ENCODE measurements at places on chromosomes 3 and 15.

DNA sequence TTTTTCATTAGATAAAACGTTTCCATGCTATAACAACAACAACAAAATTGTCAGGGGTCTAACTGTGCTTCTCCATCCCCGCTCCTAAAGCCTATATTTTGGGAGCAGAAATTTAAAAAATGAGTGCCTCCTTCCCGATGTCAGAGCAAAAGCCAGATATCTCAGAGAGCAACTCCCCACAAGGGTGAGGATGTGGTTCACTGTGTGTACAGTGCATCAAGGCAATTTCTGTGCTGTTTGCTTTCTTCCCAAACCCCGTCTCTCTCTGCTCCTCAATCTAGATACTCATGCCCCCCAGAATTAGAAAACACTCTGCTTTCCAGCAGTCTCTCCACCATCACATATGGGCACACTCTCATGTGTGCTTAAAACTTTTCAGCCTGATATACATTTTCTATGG is 76.7 kb upstream of the MBNL1 start:
- peak; percentile 6 for DNase-seq

DNA sequence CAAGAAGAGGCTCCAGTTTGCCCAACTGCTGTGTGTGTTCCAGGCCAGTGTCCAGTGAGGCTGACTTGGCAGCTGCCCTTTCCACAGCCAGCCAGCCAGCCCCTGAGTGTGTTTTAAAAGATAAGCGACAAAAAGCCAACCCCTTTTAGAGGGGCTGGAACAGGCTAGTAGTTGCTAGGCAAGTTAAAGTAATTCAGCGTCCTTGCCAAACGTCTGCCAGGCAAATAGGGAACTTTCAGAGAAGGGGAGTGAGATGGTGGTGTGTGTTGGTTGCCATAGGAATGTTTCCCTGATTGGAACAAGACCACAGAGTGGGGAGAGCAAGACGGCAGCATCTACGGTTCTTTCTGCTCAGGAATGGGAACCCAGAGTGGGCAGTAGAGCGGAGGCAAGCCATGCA is 86.3 kb downstream of the TMEM108 start:
- DNase-seq = peak; percentile 75

DNA sequence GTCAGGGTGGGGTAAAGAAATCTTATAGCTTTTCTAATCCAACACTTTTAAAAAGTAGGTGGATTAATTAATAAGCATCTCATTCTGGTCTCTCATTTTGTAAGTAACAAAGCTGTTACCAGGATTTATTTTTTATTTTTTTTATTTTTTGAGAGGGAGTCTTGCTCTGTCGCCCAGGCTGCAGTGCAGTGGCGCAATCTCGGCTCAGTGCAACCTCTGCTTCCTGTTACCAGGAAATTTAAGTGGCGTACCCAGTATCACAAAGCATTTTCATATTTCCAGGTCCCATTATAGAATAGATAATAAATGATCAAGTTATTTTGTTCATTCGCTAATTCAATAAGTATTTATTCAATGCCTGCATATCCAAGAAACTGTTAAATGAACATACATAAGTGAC is 13.2 kb downstream of the ALDH1A2 start:
- no peak for DNase-seq

DNA sequence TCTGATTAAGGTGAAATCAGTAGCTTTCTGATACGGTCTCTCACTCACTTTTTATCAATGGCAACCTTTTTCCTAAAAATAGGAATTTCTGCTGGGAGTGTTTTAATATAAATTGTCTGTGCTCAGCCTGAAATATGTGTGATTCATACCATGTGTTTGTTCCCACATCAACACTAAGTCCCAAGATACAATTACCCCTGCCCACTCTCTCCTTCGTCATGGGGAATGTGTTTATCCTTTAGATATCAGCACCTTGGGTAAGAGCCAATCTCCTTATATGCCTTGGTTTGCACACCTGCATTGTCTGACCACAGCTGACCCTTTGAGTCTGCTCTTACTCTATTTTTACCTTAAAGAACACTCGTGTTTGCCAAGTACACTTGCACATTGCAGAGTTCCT is 356.4 kb downstream of the LPP start:
- no peak for DNase-seq

GRCh38 chr3:52495777-52496602 is 852 bp downstream of the STAB1 start:
- no peak for DNase-seq

DNA sequence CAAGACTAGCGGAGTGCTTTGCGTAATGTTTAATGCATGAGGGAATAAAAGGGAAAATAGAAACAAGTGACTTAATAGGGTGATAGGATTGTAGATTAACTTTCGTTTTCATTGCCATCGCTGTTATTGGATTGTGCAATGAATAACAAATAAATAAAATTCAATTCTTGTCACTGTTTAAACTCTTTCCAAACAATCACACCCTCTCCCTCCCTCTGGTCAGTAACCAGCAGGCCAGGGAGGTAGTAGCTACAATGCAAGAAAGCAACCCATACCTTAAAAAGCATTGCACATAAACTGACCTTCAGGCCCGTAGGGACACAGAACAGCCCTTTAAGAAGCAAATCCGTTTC is 705 bp upstream of the TFRC start:
- DNase-seq = no peak

GRCh38 chr15:62798536-62798935 is 244.0 kb upstream of the TPM1 start:
- no peak for DNase-seq

GRCh38 chr15:66842710-66843441 is 140.8 kb downstream of the SMAD6 start:
- peak; percentile 61 for DNase-seq

DNA sequence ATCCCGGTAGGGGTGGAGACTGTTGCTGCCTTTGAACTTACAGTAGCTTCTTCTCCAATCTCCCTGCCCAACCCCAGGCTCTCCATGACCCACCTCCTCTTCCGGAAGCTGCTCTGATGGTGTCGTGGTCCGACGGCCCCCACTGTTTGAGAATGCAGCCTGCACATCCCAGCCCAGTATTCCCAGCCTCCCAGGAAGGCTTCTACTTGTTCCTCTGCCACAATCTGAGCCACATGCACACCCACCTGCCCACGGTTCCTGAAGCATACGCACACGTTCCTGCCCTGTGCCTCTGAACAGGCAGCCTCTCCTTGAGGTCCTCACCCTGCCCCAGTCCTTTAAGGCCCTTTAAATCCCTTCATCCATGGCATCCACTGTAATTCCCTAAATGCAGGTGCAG is 57.4 kb downstream of the ABTB1 start:
- no peak for DNase-seq

GRCh38 chr15:47620960-47621681 is 96.2 kb upstream of the SEMA6D start:
- DNase-seq = no peak

DNA sequence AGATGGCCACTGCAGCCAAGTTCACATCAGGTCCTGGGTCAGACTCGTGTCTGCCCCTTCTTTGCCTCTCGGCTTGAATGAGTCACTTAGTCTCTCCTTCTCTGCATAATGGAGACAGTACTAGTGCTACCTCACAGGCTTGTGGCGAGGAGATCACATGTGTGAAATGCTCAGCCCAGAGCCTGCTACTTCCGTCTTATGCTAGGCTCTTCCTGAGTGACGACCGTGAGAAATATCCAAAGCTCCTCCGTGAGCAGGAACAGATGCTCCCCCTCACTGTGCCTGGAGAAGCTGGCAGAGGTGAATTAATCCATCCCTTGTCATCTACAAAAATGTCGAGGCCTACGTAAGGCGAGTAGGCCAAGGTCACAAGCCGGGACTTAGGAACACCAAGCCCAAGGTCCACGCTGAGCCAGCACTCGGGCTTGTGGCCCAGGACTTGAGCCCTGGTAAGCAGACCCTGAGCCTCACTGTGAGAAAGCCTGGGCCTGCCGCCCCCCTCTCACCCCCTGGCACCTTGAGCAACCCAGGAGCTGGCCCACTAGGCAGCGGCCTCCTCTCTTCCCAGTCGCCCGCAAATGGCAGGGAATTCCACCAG is 17.9 kb downstream of the PAK6 start:
- DNase-seq = no peak

DNA sequence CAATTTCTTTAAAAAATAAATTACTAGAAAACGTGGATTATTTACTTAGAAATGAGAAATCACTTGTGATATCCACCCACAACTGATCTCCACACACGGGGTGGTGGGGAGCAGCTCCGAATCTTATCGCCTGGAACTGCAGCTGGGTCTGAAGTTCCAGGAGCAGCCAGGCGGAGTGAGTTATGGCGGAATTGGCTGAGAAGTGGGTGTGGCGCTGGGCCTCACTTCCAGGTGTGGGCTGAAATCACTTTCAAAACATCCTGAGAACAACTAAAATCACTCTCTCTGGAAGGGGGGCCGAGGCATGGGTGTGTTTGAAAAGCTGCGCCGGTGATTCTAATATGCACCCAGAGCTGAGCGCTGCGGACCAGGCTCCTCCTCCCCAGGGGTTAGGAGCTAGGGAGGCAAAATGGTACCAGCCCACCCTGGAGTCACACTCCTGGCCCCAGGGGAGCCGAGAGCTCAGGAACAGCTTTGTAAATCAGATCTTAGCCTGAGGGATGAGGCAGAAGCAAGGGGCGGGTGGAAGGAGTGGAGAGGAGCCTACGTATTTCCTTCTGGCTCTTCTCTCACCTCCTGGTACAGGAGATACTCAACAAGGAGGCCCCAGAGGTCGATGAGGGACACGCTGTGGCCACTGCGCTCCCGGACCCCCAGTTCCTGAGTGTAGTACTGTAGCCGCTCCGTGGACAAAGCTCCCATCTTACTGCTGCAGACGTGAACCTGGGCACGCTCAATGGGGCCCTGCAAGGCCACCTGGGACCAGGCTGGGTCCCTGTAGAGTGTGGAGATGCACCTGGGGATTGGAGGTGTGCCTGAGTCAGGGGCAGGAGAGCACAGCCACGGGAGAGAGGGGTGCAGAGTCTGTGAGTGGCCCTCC is 9.6 kb downstream of the PLA2G4F start:
- DNase-seq = no peak

DNA sequence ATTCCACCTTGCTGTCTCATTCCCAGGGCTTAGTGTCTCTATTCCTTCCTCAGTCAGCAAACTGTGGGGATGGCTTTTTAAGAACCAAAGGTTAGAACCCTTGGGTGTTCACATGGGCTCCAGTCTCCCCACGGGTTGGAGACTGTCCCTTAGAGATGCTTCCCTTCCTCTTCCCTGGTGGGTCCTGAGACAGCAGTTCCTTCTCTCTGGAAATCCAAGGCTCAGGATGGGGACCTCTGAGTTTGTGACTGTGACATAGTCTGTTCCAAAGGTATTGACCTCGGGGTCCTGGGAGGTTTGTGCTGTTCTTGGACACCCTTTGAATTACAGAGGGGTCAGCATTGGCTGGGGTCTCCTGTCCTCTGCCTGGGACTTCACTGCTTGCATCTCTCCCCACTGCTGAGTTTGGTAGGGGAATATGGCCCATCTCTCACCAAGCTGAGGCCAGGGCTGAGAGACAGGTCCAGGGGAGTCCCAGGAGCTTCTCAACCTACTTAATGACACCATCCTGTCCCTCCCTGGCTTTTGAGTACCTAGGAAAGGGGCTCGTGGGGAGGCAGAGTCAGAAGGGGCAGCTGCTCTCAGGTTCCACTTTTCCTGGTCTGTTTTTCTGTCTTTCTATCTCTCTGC is 1.5 kb downstream of the GRM2 start:
- DNase-seq = no peak

- no peak for DNase-seq
These were observed 133.8 kb upstream of the LRTM1 start for GRCh38 chr3:55061720-55062034.

DNA sequence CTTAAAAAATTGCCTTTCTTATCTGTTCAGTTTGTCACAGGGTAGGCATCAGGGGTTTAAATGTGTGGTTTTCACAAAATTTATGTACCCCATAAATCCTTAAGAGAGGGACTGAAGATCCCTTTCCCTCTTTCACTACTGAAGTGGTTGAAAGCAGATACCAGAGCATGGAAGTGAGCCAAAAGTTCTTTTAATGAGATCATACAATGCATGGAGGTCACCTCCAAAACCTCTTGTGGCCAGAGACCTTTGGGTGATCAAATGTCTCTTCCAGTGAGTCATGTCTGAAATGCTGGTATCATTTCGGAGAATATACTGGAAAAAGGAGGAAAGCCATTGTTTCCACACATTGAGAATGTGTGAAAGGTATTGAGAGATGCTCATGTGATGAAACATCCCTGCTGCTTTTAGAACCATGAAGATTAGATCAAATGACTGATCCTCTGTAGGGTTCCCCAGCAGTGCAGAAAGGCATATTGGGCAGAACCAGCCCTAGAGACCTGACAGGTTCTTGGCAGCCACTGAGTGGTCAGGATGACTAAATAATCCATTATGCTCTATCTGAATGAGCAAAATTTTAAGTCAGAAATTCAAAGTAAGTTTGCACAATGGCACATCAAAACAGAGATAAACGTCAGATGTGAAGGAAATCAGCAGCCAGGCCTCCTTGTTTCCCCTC is 165.8 kb upstream of the SLC2A2 start:
- DNase-seq = peak; percentile 72

- DNase-seq = no peak
These were observed 38.4 kb downstream of the RBMS3 start for GRCh38 chr3:29319262-29319661.

GRCh38 chr15:58966698-58967097 is 20.8 kb upstream of the RNF111 start:
- no peak for DNase-seq

GRCh38 chr3:11140030-11140712 is 14.1 kb upstream of the HRH1 start:
- no peak for DNase-seq

GRCh38 chr3:59990915-59991314 is 941.1 kb upstream of the CFAP20DC start:
- DNase-seq = no peak
